ENCODE measurements at places on chromosomes 16 and 17.

DNA sequence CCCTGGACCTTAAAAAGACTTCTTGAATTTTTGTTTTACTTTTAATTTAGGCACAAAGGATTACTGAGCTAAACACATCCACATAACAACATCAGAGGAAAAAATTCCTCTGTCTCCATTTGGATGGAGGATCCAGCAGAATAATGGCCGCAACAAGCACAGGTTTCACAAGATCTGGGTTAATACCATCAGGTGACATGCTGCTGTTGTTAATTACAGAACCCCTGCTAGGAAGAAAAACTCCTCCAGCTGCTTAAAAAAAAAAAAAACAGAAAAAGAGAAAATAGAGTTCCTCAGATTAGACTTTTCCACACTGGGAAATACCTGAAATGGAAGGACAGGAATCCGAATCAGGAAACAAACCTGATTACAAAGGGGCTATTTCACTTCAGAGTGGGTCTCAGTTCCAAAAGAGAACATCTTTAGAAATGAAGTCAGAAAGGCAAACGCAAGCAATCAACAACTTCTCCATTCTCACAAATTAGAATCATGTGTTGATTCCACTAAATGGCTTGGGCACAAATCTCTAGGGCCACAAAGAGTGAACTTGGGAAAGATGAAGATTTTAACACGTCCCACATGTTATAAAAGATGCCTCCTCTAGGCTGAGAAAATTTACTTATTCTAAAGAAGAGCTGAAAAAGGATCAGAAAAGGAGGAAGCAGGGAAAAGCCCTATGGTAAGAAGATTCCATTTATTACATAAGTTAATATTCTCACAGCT lies 44.0 kb downstream of the SPOP start:
- DNase-seq, result no peak

DNA sequence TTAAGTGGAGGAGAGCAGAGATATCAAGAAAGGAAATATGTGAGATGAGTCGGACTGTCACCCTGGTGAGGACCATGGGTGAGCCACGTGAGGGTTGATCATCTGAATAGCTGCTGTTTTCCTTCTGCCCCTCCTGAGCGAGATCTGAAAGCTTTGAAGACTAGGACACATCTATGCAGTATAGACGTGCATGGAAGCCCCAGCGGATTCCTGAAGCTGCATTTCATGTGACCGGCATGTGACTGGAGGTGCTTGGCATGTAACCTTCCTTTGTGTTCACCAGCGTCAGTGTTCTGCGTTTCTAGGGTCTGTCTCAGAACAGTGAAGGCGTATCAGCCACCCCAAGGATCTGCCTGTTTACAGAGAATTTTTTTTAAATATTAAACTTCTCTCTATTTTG lies 75.1 kb downstream of the MSI2 start:
- DNase-seq, result no peak

DNA sequence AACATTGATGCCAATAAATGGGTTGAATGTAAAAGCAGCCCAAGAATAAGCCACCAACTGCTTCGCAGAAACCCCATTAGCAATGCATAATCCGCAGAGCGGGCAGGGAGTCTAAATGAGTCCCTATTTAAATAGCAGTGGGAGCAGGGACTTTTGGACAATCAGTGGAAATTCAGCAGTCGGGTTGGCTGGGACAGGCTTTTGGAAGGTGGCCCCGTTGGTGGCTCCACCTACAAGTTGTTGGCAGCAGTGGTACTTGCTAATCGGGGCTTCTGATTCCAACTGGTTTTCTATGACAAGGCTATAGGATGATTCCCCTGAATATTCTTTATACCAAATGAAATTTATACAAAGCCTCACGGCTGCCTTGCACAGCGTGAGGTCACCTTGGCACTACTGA lies 86.3 kb downstream of the WDR59 start:
- no peak for DNase-seq

- DNase-seq, result no peak
These were observed 41.2 kb upstream of the ARL6IP1 start for GRCh38 chr16:18842565-18842964.

- peak; percentile 41 for DNase-seq
These were observed 781 bp downstream of the ARHGDIA start for GRCh38 chr17:81870131-81870980.

DNA sequence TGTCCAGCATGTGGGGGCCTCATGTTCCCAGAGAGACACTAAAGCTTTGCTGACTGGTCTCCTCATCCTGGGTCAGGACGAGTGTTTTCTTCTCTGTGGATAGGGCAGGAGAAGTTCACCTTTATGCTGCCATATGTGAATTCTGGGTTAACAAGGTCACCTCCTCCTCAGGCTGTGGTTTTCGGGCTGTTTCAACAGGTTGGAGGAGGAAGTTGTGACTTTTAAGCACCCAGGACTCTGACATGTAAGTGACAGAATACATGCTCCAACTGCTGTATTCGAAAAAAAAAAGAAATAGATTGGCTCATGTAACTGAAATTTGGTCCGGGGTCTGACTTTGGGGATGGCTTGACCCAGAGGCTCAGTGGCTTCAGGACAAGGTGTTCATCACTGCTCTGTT lies 54.2 kb downstream of the SNX20 start:
- DNase-seq, result no peak

DNA sequence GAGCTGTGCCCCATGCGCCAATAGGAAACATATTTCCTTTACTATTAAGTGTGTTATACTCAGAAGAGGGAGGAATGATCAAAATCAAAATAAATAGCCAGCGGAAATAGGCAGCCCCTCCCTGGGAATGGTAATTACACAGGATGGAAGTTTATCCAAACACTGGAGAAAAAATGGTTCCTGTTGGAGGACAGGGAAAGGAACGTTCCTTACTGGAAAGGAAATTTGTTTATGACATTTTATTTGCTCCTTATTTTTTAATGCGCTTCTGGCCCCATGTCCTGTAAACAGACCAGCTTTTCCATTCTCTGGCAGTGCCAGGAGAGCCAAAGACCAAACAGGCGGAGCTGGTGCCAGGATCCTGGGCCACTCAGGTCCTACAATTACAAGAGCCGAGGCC lies 273.7 kb downstream of the SOX9 start:
- no peak for DNase-seq

DNA sequence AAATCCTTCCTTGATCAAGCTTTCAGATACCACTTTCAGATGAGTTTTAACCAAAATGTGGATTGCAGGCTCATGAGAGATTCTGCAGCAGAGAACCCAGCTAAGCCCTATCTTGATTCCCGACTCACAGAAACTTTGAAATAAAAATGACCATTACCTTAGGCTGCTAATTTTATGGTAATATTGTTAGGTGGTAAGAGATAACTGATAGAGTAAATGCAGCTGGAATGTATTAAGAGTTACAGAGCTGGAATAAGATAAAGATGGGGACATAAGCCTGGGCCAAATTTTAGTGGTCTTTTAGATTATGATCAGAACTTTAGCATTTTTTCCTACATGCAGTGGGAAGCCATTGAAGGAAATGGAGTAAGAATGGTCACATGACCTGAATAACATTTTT lies 1074.0 kb downstream of the CDH11 start:
- DNase-seq, result no peak

DNA sequence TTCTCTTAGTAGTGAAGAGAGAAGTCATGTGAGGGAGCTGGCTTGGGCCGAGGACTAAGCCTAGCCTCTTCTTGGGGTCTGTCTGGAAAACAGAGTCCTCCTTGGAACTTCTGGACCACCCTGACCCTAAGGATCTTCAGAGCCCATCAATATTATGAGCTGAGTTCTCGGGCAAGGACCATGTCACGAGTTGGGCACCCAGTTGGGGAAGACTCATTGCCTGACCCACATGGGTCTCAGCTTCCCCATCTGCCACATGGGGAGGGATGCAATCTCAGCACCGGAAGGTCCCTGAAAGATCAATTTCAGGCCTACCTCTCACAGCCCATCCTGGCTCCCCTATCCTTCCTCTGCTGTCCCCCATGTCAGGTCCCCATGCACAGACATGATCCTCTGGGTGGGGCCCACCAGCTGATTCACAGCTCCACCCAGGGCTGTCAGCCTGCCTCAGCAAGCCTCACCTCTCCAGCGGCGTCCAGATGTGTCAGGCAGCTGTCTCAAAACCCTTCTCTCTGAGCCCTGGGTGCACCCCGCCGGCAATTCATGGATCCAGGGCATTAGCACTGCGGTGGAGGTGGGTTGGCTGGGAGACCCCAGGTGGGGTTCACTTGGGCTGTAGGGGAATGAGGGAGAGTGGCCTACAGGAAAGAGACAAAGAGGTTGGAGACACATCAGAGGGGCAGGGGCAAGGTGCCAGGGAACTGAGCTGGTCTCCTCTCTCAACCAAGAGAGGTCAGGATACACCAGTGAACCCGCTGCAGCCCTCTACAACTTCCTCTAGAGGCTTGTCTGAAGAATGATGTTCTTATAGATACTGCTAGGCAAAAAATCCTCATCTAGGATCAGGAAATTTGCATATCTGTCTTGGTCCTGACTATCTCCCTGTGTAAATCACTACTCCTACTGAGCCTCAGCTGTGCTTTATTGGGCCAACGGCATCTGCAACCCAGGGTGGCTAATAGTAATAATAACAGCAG lies 1.8 kb downstream of the NLRP1 start:
- DNase-seq, result no peak

GRCh38 chr17:1755827-1756262 lies 6.0 kb upstream of the SERPINF1 start:
- DNase-seq, result no peak

DNA sequence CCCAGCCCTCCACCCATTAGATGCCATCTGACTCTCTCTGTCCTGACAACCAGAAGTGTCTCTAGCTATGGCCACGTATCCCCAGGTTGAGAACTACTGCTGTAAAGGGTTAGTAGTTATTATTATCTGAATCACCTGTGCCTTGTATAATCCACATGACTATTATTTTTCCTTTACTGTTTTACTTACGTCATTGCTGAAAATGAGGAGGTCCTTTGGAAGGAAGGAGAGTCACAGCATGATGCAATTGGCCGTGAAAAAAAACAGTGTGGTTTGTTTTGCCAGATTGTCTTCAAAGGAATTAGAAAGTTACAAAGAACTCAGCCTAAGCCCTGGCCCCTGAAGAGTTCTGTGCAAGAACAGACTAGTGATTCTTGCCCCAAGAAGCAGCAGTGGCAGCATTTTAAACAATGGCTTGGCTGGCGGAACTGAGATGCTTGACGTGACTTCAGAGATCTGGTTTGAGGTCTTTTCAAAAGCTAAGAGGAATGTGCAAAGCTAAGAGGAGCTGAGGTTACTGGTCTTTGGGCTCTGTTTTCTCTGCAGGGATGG lies 413.3 kb upstream of the EEF2KMT start:
- DNase-seq, result no peak

DNA sequence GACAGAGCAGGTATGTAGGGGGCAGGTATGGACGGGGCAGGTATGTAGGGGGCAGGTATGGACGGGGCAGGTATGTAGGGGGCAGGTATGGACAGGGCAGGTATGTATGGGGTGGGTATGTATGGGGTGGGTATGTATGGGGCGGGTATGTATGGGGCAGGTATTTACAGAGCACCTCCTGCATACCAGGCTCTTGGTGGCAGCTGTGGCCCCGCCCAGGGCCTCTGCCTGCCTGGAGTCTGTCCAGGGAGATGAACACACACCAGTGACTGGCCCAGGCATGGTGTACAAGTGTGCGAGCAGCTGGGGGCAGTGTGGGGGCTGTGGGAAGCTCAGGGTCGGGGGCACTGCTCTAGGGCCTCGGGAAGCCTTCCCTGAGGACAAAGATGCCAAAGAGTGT lies 4.4 kb downstream of the RPL3L start:
- DNase-seq, result no peak

DNA sequence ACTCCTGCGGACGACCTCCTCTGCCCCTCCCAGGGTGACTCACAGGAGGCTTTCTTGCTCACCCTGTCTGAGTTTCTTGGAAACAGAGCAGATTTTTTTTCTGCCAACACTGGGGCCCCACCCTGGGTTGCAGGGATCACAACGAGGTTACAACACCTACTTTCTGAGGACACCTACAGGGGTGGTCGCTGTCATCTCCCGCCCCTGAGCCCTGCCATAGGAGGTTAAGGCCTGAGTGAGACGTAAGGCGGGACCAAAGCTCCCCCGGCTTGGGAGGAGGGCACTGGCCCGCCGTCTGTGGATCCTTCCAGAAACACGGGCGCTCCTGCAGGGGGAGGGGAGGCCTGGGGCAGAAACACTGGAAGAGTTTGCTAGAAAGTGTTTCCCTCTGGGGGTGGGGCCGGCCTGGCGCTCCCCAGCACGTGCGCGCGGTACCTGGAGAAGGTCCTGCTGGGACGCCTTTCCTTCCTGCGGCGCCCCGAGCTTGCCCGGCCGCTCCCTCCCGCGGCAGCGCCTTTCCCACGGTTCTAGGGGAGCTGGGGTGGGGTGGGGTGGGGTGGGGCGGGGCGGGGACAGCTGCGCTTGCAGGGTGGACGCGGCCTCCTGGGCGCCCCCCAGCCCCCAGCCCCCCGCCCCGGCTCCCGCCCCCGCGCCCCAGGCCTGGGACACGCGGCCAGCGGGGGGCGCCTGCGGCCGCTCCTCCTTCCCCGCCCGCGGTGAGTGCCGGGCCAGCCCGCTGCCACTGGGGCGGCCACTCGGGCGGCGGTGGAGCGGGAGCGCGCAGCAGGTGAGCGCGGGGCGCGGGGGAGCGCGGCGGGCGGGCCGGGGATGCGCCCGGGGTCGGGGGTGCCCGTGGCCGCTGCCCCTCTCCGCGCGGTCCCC lies 20.7 kb upstream of the ADCY7 start:
- peak; percentile 69 for DNase-seq

DNA sequence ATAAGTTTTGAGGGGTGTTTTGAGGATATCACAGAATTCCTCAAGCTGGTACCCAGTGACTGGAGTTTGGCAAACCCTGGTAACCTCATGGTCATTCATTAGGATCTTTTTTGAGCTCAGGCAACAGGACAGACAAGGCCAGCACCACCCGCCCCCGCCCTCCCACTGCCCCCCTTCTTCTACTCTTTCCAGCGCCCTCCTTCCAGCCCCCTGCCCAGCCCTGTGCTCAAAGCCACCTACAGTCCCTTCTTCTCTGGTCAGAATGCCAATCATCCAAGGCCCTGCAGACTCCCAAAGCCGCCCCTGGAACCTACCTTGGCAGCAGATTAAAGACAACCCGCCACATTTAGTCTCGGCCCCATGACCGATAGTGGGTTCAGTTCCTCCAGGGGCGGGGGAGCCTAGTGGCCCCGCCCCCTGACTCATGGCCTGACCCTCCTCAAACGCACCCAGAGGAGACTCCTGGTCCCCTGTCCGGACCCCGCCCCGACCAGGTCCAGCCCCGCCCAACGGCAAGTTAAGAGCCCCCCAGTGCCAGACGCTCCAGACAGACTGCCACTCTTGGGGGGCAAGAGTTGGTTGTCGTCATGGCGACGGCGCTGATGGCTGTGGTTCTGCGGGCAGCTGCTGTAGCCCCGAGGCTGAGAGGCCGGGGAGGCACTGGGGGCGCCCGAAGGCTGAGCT lies at the start of gene NAGS:
NAGS (plus strand) TSS at position 546 of the 684 bp plus-strand sequence; CDS start at position 588, 42 bp downstream.
- peak; percentile 42 for DNase-seq

DNA sequence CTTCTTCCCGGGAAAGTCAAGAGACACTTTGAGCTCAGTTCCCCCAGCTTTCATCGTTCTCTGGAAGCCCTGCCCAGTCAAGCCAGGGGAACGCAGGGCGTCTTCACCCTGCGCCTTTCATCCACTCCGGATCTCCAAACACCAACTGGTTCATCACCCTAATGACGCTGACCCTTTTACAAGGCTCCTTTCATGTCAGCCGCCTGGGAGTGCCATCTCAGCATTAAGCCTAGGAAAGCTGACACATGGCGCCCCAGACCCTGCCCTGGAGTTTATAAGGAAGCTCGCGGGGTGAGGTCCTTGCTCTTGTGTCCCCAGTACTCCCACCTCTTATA lies 594 bp upstream of the DNAJC7 start:
- DNase-seq, result no peak
